SHP77 treated with DMSO at 0.1 percent for 48 hours (cell line): ENCODE measurements at places on chromosomes 1 and 21.
A peak's percentile ranks its signal among the peaks of the same experiment; 100 is the strongest.

DNA sequence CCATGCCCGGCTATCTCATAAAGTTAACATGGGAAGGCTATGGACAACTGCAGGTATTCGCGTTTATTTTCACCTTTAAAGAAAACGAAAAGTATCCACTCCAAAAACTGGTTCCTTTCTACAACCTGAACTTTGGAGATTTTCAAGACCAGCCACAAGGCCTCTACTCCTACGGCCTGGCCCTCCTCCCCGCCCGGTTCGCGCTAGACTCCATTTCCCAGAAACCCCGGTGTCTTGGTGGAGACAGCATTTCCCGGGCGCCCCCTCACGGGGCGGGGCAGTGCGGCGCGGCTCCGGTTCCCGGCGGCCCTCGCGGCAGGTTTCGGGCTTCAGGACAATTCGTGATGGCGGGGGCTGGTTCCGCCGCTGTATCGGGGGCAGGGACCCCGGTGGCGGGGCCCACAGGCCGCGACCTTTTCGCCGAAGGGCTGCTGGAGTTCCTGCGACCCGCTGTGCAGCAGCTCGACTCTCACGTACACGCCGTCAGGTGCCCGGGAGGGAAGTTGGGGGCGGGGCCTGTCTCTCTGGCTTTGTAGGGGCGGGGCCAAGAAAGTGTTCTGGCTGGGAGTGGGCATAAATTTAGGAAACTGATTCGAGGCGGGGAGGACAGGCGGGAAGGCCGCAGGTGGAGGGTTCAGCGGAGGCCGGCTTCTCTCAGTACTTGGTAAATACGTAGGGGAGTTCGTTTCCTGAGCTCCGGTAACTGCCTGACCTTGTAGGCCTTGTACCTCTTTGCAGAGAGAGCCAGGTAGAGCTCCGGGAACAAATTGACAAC is at the start of gene SNAPIN:
TSS of gene SNAPIN (plus strand) at position 304 of the 775 bp plus-strand sequence. CDS start at position 345, 41 bp downstream.
- DNase-seq = peak; percentile 96

DNA sequence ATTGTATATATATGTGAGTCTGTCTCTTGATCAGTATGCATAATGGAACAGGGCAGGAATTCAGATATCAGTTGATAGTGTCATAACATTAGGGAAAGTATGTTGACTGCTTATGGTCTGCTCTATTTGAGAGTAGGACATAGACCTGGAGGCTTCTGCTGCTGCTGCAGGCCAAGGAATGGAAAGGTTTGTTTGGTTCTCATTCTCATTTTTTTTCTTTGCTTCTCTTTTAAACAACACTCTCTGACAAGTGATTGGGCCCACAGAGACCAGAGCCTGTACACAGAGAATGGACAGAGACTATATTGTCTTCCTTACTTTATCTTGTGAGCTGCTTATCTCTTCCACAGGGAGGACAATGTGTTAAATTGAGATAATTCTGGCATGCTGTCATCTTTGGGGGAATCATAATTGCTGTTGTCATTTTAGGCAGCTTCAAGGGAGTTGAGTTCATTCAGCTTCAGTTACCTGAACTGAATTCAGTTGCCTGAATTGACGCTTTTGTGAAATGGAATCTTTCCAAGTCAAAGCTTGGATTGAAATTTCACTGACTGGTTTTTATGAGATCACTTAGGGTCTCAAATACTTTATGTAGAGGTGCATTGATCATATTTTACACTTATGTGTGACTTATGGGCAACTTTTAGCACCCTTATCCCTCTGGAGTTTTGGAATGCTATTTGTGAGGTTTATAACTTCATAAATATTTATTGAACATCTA is 16.9 kb downstream of the CAP1 start:
- no peak for DNase-seq

DNA sequence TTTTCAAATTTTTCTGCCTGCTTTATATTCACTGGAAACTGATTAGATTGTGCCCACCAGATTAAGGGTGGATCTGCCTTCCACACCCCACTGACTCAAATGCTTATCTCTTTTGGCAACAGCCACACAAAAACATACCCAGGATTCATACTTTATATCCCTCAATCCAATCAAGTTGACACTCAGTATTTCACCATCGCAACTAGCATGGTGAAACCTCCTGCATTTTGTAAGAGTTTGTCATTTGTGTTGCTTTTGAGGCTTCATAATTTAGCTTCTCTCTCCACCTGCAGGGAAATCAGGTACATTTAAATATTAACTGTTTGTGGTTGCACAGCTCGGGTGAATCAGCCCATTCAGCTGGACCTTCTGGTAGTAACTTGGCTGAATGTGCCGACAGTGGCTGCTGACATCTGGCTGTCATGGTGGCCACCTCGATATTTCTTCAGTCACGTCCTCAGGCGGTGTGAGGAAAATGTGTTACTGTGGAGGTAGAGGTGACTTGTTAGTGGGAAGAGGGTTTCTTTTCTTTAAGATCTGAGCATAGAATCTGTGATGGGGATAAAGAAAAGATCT is 224.0 kb downstream of the PTBP2 start:
- no peak for DNase-seq

- no peak for DNase-seq
These were observed 44.1 kb downstream of the SLC5A9 start for GRCh38 chr1:48266576-48266975.

DNA sequence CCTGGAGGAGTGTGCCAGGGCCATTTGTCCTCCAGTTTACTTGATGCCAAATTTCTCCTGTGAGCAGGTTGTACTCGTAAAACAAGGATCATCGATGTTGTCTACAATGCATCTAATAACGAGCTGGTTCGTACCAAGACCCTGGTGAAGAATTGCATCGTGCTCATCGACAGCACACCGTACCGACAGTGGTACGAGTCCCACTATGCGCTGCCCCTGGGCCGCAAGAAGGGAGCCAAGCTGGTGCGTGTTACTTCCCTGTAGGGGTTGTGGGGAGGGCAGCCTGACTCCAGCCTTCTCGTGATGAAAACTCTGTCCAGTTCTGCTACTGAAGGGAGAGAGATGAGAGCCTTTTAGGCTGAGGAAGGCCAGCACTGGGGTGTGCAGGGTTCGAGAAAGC is 2.2 kb downstream of the RPS8 start:
- no peak for DNase-seq

DNA sequence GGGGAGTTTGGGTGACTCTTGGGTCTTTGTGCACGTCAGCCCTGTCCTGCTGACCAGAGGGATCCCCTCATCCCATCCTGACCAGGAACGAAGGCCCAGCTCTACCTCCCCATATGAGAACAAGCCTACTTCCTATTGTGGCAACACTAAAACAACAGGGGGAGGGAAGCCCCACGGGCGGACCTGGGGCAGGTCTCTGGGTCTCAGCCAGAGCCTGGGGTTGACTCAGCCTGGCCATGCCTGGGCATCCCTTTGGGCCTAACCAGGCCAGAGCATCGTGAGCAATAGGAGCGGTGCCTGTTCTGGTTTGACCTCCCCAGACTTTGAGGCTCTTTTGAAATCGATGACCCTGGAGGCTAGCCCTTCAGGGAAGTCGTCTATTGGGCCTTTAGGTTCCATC is 16.8 kb downstream of the RPS6KA1 start:
- no peak for DNase-seq

DNA sequence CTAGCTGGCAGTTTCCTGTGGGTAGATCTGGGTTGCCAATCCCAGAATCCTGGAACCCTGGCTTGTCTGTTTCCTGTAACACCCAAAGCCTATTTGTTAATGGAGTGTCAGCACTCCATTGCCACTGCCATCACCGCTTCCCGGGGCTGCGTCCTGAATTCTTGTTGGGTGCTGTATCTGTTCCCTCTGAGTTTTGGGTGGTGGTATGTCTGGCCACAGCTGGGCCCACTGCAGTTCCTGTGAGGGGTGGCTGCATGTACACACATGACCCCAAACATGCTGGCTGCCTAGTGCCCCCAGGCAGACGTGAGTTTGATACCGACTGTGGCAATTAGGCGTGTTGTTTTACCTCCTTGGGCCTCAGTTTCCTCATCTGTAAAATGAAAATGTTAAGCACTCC is 29.3 kb downstream of the NAV1 start:
- no peak for DNase-seq

- DNase-seq = peak; percentile 58
These were observed 24.3 kb downstream of the UBE2Q1 start for GRCh38 chr1:154533952-154534844.

GRCh38 chr1:234505769-234506102 is 26.8 kb upstream of the TARBP1 start:
- no peak for DNase-seq

DNA sequence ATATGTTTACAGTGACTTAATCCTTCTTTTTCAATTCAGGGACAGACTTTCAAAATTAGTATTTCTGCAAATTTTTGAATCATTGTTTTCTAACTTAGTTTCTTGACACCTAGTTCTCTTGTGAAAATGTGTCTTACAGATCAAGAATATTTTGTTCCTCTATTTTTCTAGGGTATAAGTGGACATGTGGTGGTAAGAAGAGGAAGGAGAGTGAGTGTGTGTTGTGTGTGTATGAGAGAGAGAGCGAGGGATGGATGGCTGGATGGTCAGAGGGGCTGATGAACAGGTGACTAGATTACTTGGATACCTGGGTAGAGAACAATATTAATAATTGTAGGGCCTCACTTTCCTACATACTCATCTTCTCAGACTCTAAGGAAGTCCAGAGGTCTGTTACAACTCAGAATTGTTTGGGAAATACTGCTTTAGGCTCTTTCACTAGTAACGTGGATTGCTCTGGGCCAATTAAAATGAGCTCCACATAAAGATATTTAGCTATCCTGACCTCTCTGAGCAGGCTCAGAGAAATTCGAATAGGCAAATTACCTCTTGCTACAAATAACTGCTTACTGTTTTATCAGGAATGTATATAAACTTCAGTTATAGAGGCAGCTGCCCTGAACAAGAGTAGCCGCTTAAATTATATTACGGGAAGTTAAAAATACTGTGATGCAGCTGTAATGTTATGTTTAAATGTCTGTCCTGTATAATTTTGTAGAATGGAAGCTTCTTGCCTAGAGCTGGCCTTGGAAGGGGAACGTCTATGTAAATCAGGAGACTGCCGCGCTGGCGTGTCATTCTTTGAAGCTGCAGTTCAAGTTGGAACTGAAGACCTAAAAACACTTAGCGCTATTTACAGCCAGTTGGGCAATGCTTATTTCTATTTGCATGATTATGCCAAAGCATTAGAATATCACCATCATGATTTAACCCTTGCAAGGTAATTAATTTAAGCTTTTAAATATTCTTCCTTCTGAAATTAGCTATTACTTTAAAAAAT is 19.7 kb downstream of the GPSM2 start:
- DNase-seq = no peak

DNA sequence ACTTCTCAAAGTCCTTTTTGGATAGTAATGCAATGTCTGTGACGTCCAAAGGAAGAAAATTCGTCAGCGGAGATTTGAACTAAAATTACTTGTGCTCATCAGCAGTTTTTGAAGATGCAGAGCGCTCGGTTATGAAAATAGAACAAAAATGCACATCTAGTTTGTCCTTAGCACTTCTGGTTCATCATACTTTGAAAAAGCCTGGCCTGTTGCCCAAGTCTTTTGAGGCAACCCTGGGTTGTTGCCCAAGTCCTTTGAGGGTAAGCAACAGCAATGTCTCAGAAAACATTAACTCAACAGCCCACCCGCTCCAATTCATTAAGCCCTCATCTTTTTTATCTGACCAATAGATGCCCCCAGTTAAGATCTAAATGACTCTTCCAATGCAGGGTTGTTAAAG is 91.9 kb downstream of the HUNK start:
- DNase-seq = no peak

- DNase-seq = no peak
These were observed 684 bp upstream of the MRPL20 start for GRCh38 chr1:1407636-1408318.

DNA sequence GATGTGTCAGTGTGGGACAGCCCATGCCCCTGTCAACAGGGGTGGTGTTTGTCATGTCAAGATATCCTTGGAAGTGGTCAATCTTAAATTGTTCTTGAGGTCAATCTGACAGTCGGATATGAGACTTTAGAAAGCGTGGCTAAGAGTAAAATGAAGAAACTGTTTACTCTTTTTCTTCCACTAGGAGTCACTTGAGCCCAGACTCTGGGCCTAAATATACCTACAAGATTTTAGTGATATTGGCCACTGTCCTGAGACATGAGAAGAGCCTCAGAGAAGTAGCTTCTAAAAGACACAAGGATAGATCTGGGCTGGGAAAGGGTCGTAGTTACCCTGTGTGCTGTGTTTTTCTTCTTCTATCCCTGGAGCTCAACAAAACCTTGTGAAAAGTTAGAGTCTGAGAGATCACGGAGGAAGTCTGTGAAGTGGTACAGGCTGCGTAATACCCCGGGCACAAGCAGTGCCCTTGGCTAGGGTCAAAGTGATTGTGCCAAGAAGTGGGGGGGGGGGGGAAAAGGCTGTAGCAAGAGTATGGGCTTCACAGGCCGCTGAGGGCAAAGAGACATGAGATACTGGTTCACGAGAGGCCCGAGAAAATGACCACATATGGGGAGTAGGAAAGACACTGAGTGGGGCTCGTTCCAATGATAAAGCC is 355.2 kb upstream of the GREM2 start:
- no peak for DNase-seq

- no peak for DNase-seq
These were observed 9.1 kb downstream of the SEMA4A start for GRCh38 chr1:156162430-156163037.

DNA sequence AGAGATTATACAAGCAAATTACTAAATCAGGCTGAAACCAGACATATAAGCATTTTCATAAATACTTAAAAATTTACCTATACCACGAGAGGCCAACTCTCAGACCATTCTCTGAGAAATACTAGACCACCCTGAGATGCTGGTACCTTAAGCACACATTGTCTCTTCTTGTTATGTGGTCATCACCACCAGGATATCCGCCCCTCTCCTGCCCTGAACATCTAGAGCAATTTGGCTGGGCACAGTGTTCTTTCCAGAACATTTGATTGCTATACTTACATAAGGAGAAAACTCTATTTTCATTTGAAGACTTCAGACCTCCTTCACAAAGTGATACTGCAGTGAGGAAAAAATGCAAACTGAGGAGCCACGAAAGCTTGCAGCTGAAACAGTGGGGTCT is 36.2 kb upstream of the DUSP10 start:
- DNase-seq = no peak

GRCh38 chr1:148353461-148354283 is 129.4 kb downstream of the PPIAL4G start:
- no peak for DNase-seq

GRCh38 chr1:246824541-246824940 is 100.3 kb downstream of the SCCPDH start:
- DNase-seq = no peak

DNA sequence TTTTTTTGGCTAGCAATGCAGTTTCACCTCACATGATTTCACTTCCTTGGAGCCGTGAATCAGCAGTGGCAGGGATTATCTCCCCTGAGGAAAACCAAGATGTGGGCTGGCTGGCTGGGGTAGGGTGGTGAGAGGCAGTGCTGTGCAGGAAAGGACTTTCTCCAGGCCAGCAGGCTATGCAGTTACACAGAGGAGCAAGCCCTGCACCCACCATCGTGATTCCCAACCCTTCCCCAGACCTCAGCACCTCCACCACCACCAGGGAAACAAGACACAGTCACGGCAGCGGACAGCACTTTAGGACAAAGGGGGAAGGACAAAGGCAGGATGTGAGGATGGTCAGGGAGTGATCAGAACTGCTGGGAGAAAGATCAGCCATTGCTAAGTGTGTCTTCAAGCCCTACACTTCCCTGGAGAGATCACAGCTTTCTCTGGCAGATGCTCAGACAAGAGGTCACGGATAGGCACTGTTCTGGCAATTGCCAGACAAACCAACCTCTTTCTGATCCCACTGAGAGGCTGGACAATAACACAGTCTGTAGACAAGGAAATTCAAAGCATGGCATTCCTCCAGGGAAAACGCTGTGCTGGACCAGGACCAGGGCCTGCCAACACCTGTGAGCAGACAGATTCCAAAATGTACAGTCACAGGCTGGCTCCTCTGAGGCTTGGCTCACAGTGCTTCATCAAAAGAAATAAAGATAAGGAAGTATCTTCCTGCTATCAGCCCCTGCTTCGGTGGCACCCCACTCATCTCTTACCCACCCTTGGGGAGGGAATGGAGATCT is 509.4 kb downstream of the SMYD3 start:
- no peak for DNase-seq
